ENCODE measurements at places on chromosomes 4 and X. TPM values are rescaled to one million over a fixed set of nuclear protein-coding genes. Genes with fewer than 3 reads are reported as not detected.
A peak's percentile ranks its signal among the peaks of the same experiment; 100 is the strongest.

DNA sequence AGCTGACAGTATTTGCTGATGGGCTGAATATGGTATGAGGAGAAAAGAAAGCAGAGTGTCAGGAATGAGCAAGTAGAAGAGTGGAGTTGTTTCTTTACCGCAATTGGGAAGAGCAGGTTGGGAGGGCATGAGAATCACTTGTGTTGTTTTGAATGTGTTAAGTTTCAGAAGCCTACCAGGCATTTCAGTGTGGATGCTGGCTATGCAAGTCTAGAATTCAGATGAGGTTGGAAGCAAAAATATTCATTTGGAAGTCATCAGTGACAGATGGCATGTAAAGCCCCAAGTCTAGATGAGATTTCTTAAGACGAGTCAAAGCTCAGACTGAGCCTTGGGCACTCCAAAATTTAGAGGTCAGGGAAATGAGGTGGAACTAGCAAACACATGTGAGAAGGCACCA lies 156.4 kb downstream of the TSPAN5 start:
- no peaks in the 10 kb centered on the region for H3K4me1 ChIP-seq
- H3K27me3 ChIP-seq, result no peaks in the 10 kb centered on the region
- no peak for DNase-seq
- no peaks in the 10 kb centered on the region for H3K36me3 ChIP-seq
- no peak overlapping the region for H3K4me3 ChIP-seq

DNA sequence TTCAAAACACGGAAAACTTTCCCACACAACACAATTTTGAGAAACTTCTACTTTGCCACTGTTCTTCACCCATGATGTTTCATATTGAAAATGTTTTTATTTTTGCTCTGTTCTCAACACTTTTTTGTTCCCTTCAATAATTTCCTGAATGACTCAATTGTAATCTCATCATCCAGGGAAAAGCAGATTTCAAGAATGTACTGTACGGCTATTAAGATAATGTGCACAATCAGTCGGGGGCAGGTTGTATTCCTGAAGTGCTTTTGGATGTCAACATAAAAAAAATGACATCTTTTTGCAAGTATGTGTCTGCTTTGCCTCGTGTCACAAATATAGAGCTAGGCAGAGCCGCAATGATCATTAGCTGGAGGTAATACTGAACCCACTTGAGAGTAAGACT lies 9.7 kb downstream of the SMPX start:
- no peaks in the 10 kb centered on the region for H3K4me1 ChIP-seq
- no peak overlapping the region for H3K27ac ChIP-seq
- H3K36me3 ChIP-seq, result no peaks in the 10 kb centered on the region
- H3K27me3 ChIP-seq, result no peaks in the 10 kb centered on the region

DNA sequence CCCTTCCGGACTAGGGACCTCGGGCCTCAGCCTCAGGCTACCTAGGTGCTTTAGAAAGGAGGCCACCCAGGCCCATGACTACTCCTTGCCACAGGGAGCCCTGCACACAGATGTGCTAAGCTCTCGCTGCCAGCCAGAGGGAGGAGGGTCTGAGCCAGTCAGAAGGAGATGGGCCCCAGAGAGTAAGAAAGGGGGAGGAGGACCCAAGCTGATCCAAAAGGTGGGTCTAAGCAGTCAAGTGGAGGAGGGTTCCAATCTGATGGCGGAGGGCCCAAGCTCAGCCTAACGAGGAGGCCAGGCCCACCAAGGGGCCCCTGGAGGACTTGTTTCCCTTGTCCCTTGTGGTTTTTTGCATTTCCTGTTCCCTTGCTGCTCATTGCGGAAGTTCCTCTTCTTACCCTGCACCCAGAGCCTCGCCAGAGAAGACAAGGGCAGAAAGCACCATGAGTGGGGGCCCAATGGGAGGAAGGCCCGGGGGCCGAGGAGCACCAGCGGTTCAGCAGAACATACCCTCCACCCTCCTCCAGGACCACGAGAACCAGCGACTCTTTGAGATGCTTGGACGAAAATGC lies at the start of gene WAS:
Gene WAS, plus strand, starts transcription at position 389 of the 572 bp plus-strand sequence. Its CDS starts 55 bp downstream, at position 444.
- no peaks in the 10 kb centered on the region for H3K36me3 ChIP-seq
- peak; percentile 64 for DNase-seq
- H3K4me1 ChIP-seq, result no peaks in the 10 kb centered on the region
- peak within 1 kb of the TSS; percentile 39 for H3K4me3 ChIP-seq

GRCh38 chr4:119151161-119151560 lies 15.5 kb downstream of the MYOZ2 start:
- no peaks in the 10 kb centered on the region for H3K4me1 ChIP-seq
- no peaks in the 10 kb centered on the region for H3K36me3 ChIP-seq
- no peak overlapping the region for H3K27ac ChIP-seq
- no peaks in the 10 kb centered on the region for H3K27me3 ChIP-seq
- no peak for DNase-seq

GRCh38 chrX:10989386-10989785 lies 121.7 kb upstream of the HCCS start:
- H3K27ac ChIP-seq, result no peak overlapping the region
- H3K4me1 ChIP-seq, result no peaks in the 10 kb centered on the region
- no peak overlapping the region for H3K4me3 ChIP-seq
- H3K36me3 ChIP-seq, result no peaks in the 10 kb centered on the region
- H3K27me3 ChIP-seq, result no peaks in the 10 kb centered on the region

- DNase-seq, result no peak
- no peaks in the 10 kb centered on the region for H3K4me1 ChIP-seq
- H3K4me3 ChIP-seq, result no peak overlapping the region
- H3K27ac ChIP-seq, result no peak overlapping the region
- no peaks in the 10 kb centered on the region for H3K36me3 ChIP-seq
These were observed 118.9 kb downstream of the KLHL4 start for GRCh38 chrX:87636533-87636932.

Gene FAM9C
- total RNA-seq, result not detected

DNA sequence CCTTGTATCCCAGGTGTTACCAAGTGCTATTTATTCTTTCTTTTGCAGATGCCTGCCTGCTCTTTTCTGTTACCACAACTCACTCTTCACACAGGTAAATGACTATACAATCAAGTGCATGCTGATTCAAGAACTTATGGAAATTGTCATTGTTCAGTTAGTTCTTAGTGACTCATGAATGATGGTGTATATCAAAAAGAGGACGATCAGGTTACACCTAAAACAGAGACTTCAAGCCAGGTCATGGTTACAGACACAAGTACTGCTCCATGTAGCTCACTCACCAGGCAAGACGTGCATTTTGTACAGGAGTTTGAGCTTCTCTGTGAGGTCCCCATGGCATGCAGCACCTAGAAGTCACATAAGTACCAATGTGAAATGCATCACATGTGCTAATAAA lies 59.3 kb upstream of the UCP1 start:
- peaks cover 69% of the 10 kb centered on the region for H3K36me3 ChIP-seq
- DNase-seq, result no peak
- H3K4me3 ChIP-seq, result no peak overlapping the region
- H3K27ac ChIP-seq, result no peak overlapping the region
- no peaks in the 10 kb centered on the region for H3K4me1 ChIP-seq
- H3K27me3 ChIP-seq, result no peaks in the 10 kb centered on the region

Gene RHOXF1
- 0.72 TPM for total RNA-seq

Gene MAGEA10
- not detected for total RNA-seq

Gene SHOX
- not detected for total RNA-seq

DNA sequence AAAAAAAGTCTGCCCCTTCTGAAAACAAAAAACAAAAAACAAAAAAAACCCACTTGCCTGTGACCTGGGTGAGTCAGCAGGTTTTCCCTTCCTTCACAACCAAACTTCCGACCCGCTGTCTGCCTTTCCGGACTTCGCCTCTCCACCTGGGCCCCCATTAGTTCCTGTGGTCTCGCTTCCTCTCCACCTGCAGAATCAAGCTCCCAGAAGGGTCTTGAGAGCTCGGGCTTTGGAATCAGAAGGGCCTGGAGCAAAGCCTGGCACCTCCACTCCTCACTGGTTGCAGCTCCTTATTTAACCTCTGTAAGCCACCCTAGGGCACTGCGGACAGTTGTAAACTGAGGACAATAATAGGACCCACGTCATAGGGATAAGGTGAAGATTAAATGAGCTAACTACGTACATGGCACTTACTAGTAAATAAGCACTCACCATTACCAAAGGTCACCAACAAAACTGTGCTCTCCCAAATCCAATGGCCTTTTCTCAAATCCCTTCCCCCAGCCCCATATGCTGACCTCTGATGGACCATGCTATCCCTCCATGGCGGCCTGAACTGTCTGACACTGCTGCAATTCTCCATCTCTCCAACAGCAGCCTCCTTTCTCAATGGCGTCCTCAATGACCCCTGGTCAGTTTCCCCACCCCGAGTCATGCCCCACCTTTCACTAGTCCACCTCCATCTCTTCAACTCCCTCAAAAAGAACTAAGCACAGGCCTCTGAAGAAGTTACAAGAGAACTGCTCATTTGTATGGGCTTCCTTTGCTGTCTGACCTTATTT lies 64.2 kb downstream of the IRF2 start:
- no peaks in the 10 kb centered on the region for H3K27me3 ChIP-seq
- H3K4me3 ChIP-seq, result no peak overlapping the region
- H3K36me3 ChIP-seq, result peaks cover 55% of the 10 kb centered on the region
- DNase-seq, result no peak
- H3K27ac ChIP-seq, result no peak overlapping the region

DNA sequence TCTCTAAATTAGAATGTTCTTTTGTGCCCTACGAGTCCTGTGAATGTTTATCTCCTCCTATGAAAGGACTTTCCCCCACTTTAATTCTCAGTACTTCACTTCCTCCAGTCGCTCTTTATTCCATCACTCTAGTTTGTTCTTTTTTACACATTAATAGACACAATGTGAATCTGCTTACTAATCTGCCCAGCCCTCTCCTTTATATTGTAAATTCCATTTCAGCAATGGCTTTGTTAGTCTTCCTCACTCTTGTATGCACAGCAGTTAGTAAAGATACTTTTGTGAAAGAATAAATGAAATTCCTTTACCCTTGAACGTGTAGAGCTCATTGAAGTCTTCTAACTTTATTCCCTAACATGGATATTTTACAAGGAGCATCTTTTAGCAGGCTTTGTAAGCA lies 255.3 kb downstream of the GALNTL6 start:
- H3K36me3 ChIP-seq, result no peaks in the 10 kb centered on the region
- no peak for DNase-seq
- H3K27ac ChIP-seq, result no peak overlapping the region
- H3K4me3 ChIP-seq, result no peak overlapping the region

Gene UGT8
- 2.8 TPM for total RNA-seq

DNA sequence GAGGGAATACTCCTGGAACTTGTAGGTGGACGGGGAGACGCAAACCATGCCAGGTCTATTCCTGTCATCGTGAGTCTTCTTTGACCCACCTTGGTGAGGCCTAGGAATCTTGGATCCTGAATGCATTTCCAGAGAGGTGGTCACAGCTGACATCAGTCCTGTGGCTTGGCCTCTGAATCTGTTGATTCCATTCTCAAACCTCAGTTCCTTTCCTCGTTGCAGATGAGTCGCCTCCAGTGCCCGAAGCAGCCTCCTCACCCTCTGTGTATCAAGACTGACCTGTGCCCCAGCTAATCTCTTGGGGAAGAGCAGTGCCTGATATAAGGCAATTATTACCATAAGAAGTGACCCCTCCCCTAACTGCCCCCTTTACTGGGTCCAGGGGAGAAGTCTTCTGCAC lies 118.1 kb downstream of the SMIM20 start:
- H3K27ac ChIP-seq, result no peak overlapping the region
- H3K36me3 ChIP-seq, result no peaks in the 10 kb centered on the region
- no peak overlapping the region for H3K4me3 ChIP-seq

Gene CLDN34
- total RNA-seq, result 0.55 TPM

DNA sequence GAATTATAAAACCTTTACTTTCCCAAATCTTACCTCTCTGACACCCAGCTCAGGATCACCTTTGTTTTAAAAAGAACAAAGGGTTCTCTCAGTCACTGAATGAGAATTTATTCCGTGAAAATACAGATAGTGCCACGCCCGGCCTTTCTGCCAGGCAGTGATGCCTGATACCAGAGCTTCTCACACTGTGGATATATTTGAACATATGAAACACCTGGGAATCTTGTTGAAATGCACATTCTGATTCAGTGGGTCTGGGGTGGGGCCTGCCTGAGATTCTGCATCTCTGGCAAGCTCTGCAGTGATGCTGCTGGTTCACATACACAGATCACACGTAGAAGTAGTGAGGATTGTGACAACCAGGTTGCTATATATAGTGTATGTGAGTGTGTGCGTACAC lies 46.0 kb downstream of the ELOVL6 start:
- H3K4me1 ChIP-seq, result no peaks in the 10 kb centered on the region
- H3K27ac ChIP-seq, result no peak overlapping the region
- H3K27me3 ChIP-seq, result no peaks in the 10 kb centered on the region
- H3K36me3 ChIP-seq, result no peaks in the 10 kb centered on the region
- DNase-seq, result no peak

GRCh38 chrX:1327651-1328304 lies 8.8 kb upstream of the IL3RA start:
- H3K27ac ChIP-seq, result no peak overlapping the region
- no peaks in the 10 kb centered on the region for H3K36me3 ChIP-seq
- DNase-seq, result no peak

GRCh38 chrX:57929373-57929772 lies 19.1 kb upstream of the ZXDA start:
- H3K36me3 ChIP-seq, result no peaks in the 10 kb centered on the region
- H3K4me3 ChIP-seq, result no peak overlapping the region
- H3K4me1 ChIP-seq, result no peaks in the 10 kb centered on the region
- no peaks in the 10 kb centered on the region for H3K27me3 ChIP-seq

Gene RRH
- not detected for total RNA-seq

- no peak overlapping the region for H3K4me3 ChIP-seq
- no peaks in the 10 kb centered on the region for H3K4me1 ChIP-seq
- no peaks in the 10 kb centered on the region for H3K36me3 ChIP-seq
- H3K27ac ChIP-seq, result no peak overlapping the region
These were observed 756.3 kb downstream of the CCSER1 start for GRCh38 chr4:90883519-90883918.

DNA sequence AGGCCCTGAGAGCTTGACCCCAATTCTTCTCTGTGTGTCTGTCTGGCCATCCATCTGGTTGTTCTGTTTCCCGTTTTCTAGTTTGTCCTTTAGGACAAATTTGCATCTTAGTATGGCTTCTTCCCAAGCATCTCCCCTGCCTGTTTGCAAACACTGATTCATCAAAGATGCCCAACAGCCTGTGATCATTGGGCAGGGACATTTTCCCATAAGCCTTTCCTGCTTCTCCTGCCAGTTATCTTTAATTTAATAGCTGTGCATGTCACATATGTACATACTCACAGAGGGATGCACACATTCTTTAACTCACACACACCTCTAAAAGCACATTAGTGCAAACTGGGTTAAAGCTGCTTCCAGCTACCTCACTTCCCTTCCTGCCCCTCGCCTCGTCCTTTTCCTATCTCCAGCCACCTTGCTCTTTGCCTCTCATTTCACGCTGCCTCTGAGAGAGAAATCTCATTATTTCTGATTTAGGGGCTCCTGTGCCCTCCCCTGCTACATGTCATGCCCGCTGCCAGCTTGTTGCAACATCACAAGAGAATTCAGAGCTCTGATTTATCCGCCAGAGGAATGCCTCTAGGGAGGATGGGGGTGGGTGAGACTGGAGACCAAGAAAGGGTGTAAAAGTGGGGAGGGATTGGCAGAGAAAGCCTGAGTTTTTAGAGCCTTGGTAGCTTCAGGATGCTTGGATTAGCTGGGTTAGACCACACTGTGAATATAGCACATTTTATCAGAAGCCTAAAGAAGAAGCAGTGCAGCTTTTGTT lies 100.6 kb downstream of the NHS start:
- H3K4me1 ChIP-seq, result no peaks in the 10 kb centered on the region
- no peak overlapping the region for H3K27ac ChIP-seq
- H3K27me3 ChIP-seq, result no peaks in the 10 kb centered on the region
- no peak for DNase-seq
- H3K36me3 ChIP-seq, result no peaks in the 10 kb centered on the region

Gene PAGE4
- total RNA-seq, result not detected

Gene UVSSA
- total RNA-seq, result 28.3 TPM

GRCh38 chr4:88911246-88912212 lies 145.5 kb downstream of the FAM13A start:
- H3K4me3 ChIP-seq, result no peak overlapping the region
- no peaks in the 10 kb centered on the region for H3K36me3 ChIP-seq
- H3K27ac ChIP-seq, result no peak overlapping the region
- H3K27me3 ChIP-seq, result no peaks in the 10 kb centered on the region
- H3K4me1 ChIP-seq, result no peaks in the 10 kb centered on the region
